ENCODE measurements at places on chromosomes 2 and 18. TPM values are rescaled to one million over a fixed set of nuclear protein-coding genes. Genes with fewer than 3 reads are reported as not detected.

Gene FIGN
- total RNA-seq: not detected

DNA sequence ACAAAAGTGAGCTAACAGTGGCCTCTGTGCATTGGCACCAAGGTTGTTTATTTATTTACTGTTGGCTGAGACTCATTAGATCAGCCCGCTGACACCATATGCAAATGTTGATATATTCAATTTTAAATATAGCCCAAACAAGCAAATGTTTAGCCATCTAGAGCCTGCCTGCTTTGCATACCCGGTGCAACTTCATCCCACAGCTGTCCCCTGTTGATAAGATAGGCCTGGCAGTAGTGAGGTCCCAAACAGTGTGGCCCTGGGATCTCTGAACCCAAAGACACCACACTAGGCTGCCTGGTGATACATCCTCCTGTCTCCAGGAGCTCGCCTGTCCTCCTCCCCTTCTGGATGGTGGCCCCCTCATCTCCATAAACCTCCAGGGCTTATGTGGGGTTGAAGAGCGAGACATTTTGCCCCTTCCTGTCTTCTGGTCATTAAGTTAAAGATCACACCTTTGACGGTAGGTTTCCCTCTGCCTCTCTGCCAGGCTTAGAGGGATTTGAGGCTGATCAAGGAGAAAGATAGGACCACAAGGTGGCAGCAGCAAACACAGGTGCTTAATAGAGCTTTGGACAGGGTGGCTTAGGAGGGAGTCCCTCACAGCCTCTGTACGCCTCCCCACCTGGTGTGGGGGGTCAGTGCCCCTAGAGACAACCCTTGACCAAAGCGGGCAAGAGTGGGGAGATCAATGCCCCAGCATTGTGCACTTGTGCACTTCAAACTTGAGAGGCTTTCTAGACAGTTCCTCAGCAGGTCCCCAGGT is 23.7 kb upstream of the MYO5B start:
- no peaks in the 10 kb centered on the region for H3K36me3 ChIP-seq
- H3K27ac ChIP-seq: no peak overlapping the region
- DNase-seq: peak; percentile 14
- H3K4me1 ChIP-seq: no peaks in the 10 kb centered on the region

GRCh38 chr2:136932700-136933099 is 167.4 kb downstream of the THSD7B start:
- DNase-seq: no peak
- no peaks in the 10 kb centered on the region for H3K36me3 ChIP-seq
- H3K27ac ChIP-seq: no peak overlapping the region
- H3K4me3 ChIP-seq: no peak overlapping the region
- H3K4me1 ChIP-seq: no peaks in the 10 kb centered on the region
- peaks cover 2% of the 10 kb centered on the region for H3K27me3 ChIP-seq

Gene RRM2
- total RNA-seq: 7.9 TPM

DNA sequence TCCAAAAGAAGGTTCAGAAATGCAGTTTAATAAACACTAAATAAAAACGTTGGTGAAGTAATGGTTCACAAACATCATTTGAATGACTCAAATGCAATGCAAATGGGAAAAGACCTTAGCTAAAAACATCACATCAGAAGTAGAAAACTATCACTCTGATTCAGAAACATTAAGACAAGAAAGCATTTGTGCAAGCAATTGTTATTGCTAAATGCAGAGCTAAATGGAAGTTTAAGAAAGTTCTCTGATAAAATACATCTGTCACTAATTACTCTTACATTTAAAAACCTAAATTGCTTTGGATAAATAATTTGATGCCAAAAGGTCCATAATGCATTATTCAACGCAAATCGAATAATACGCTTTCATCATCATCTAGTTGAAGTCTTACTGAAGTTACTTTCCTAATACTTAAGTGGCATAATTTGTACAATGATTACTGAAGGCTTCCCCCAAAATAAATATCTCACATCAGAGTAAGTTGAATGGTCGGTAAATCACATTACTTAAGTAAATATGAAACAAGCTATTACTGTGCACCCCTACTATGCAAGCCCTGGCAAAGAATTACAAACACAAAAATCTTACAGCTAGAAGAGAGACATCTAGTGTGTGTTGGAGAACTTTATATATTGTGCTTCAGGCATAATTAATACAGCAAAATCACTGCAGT is 105.7 kb upstream of the KCTD1 start:
- H3K36me3 ChIP-seq: no peaks in the 10 kb centered on the region
- DNase-seq: no peak
- no peaks in the 10 kb centered on the region for H3K4me1 ChIP-seq
- no peak overlapping the region for H3K4me3 ChIP-seq
- peaks cover 28% of the 10 kb centered on the region for H3K27me3 ChIP-seq

Gene UGT1A5
- total RNA-seq: not detected

- H3K4me3 ChIP-seq: no peak overlapping the region
- no peak overlapping the region for H3K27ac ChIP-seq
- DNase-seq: no peak
- H3K36me3 ChIP-seq: peaks cover 72% of the 10 kb centered on the region
- no peaks in the 10 kb centered on the region for H3K27me3 ChIP-seq
- no peaks in the 10 kb centered on the region for H3K4me1 ChIP-seq
These were observed 83.2 kb downstream of the DGKD start for GRCh38 chr2:233437439-233437955.

Gene SPEG
- 4.1 TPM for total RNA-seq
